ENCODE measurements at places on chromosomes 6 and 20.
A peak's percentile ranks its signal among the peaks of the same experiment; 100 is the strongest.

DNA sequence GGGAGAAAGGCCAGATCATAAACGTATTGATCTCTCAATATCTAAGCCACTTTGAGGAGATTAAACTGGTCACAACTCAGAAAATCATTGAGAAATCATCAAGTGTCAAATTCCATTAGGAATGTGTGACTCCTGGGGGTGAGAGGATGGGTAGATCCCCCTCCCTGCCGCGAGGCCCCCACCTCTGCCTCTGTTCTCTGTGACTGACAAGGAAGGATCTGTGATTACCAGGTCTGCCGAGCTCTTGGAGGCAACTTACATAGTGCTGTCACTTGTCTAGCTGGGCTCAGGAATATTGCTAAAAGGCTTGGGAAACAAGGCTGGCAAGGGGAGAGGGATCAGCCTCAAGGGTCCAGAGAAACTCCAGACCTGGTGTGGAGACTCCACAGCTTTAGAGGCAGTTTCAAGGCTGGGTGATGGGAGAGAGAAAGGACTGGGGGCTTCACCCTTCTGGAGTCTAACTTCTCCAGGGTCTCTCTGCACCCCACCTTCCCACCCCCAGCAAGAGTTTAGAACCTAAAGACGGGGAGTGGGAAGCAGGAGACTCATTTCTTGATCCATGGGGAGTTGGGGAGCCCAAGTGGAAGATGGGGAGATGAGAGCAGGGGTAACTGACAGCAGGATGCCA is 11.6 kb upstream of the ARMC12 start:
- DNase-seq: peak; percentile 10

DNA sequence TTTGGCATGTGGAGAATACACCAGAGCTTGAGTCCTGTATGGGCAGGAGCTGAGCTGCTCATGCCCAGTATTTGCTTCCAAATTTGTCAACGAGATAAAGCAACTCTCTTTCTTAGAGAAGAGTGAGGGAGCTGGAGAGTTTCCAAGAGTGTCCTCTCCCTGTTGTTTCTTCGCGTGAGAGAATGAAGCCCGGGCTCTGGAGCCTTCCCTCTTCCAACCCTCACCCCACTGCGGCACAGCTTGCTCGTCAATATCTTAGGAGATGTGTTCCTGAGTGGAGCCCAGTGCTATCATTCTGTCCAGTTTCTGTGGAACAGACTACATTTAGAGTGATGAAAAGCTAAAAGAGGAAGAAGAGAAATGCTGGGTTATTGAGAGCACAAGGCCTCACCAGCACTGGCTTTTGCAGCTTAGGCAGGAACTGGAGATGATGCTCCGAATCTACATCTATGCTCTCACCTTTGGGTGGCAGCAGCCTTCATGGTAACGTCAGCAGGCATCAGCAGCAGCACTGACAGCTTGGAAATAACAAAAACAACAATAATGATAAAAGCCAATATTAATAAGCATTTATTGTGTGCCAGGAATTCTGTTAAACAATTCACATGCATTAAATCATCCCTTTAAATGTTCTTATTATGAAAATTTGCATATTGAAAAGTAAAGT is 66.5 kb upstream of the TFB1M start:
- DNase-seq: no peak

DNA sequence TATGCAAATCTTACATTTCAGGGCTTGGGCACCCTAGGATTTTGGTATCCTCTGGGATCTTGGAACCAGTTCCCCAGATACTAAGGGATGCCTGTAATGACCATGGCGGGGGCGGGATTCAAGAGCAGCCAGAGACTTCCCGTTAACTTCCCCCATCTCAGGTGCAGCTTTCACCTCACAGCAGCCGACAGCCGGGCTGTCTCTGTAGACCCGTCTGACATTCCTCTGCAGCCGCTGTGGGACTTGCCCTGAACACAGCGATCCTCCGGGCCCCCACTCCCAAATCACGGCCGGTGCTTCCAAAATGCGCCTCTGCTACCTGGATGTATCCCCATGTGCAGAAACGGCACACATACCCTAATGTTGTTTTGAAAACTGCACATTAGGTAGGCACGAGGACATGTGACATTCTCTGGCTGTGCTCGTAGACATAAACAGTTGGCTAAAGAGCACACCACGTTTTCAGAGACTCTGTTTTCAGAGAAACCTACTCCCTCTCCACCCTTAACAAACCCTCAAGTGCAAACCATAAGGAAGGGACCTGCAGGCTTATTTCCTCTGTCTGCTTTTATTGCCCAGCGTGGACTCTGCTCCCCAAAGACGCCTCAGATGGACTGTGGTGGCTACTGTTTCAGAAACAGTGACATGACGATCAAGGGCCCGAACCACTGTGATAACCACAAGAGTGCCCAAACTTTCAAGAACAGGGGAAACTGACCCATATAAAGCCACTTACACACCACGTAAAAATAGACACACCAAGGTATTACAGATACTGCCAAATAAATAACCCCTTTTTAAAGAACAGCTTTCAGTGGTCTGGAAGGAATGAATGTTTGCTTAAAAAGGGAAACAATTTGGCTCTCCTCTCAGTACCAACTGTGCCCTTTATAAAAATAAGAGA is 72.9 kb upstream of the FOXC1 start:
- DNase-seq: no peak

DNA sequence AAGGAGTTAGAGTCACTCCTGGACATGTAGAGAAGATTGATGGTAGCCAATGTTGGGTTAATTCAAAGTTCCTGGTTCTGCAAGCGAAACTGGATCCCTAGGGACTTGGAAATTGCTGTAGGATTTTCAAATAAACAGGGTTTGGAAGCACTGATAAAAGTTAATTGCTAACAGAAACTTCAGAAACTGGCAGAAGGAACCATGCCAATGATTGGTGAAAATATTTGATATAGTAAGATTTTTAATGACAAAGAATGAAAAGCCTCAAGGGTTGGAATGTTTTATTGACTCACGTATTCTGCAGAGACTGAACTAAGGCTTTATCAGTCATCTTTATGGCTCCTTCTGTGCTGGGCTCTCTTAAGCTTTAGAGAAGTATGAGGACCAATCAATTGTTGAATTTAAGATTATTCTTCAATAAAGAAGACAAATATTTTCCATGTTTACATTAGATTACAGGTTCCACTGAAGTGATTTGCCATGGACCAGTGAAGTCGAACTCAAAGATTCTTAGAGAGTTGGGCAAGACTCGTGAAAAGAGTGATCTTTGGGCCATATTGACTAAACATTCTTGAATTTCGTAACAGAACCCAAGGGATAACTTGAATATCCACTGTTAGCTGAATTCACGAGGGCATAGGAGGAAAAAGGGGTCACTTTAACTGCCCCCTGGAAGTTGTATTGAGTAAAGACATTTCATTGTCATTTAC is 371.4 kb downstream of the HDGFL1 start:
- DNase-seq: no peak

GRCh38 chr6:163790266-163790840 is 375.8 kb downstream of the QKI start:
- DNase-seq: no peak

DNA sequence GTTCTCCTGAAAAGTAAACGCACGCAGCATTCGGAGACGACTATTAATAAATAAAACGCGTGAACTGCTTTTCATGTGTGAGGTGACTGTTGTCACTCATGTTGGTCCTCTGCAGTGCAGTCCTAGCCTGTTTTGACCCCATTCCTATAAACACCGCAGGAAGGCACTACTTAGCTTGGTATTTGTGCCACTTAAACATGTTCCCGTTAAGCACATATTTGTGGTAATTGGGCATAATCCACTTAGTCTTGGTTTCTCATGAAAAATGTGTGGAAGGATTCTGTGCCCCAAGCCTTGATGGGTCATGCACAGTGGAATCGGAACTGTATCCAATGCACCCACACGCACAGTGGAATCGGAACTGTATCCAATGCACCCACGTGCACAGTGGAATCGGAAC is 313.9 kb downstream of the THBS2 start:
- no peak for DNase-seq

DNA sequence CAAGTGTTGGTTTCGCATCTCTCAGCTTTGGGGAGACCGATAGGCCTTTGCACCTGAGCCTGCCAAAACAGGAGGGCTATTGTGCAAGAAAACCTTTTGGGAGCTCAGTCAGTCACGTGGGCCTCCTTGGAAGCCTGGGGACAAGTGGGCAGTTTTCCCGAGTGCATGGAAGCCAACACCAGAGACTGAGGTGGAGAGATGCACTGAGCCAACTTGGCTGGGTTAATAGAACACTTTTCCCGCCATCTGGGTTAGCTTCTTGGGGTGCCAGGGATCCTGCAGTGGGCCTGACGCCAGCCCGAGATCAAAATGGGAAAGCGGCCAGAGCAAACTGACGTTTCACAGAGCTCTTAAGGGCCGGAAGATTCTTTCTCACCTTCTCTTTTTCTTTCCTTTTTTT is 2.8 kb upstream of the OOEP start:
- DNase-seq: no peak

DNA sequence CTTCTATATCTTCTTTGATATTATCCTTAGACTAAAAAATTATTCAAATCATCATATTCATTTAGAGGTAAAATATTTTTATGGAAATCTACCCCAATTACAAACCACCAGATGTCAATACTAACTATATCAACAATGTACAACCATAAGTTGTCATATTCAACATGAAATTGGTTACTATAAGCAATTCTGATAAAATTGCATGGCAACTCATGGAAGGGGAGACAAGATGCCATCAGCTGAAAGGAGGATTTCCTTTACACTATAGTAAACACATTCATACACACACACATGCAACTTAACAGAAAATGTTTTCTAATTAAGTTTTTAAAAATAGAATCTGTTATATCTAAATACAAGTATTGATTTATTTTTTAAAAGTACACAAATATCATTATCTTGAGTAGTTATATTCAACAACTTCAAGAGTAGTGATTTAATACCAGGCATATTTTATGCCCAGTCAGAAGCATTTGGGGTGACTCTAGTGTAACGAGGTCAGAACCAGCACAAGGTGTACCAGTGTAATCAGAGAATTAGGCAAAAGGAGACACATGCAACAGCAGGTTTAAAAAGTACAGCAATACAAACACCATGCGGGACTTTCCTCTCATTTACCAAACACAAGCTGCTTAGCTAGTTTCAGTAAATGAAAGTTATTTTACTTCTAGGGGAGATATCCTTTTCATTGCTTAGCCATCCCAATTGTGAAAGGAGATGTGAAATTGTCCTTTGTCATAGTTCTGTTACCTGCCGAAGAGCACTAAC is 1.0 kb downstream of the FILIP1 start:
- no peak for DNase-seq

DNA sequence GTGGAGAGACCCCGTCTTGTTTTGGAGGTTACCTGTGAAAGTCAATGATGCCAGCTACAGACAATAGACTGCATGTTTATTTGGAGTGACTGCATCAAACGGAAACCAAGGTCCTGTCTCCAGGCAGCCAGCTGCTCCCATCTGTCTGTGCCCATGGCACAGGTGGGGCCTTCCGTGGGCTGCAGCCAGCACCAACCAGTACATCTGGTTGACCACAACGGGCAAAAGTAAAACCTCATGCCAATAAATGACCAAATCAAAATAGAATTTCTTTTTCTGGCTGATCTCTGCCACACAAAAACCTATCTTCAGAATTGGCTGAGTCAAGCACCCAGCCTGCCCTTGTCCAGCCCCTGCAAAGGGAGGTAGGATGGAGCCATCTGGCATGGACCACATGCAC is 33.5 kb downstream of the DLL1 start:
- DNase-seq: no peak

DNA sequence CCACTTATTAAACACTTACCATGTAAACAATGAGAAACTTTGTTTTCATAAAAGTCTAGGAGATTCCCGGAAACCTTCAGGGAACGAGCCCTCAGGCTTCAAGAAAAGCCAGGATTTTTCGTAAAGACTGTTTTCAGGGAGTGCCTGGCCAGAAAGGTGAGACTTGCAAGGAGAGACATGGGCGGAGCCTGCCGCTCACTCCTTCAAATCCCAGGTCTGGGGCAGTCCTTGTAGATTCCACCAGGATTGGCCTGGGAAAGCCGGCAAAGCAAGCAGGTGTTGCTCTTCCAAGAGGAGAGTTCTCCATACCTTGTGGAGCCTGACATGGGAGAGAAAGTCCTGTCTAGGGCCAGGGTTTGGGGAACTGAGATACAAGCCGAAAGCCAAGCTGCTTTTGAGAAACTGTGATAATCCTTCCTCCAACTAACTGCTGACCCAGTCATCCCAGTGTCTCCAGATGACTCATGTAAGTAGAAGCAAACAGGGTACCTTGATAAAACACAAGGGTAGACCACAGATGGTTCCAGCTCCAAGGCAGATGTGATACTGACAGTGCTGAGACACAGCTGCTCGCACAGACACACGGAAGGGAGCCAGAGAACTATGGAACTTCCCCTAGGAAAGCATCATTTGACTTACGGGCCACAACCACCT is 69.4 kb upstream of the NAA20 start:
- DNase-seq: peak; percentile 78

- no peak for DNase-seq
These were observed 8.2 kb downstream of the DYNLRB1 start for GRCh38 chr20:34524426-34524825.

GRCh38 chr6:62746968-62747367 is 460.9 kb upstream of the KHDRBS2 start:
- no peak for DNase-seq

DNA sequence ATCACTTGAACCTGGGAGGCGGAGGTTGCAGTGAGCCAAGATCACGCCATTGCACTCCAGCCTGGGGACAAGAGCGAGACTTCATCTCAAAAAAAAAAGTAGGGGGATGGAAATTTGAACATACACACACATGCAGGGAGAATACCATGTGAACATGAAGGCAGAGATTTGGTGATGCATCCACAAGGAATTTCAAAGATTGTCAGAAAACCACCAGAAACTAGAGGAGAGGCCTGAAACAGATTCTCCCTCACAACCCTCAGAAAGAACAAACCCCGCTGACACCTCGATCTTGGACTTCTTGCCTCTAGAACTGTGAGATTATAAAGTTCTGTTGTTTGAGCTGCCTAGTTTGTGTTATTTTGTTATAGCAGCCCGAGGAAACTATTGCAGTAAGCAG is 125.5 kb downstream of the GPX5 start:
- DNase-seq: no peak

DNA sequence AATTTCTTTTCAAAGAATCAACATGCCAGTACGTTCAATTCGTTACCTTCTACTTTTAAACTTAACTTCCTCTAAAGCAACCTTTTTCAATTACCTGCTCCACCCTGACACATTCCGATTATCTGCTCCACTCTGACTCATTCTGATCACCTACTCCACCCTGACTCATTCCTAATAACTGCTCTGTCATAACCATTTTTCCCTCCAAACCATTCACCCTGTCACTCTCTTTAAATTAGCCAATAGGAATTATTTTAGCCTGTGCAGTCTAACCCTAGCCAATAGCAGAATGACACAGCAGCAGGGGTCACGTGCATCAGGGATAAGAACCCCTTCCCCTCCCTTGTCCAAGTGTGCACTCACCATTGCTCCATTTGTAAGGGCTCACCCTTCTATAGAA is 557.4 kb upstream of the EYS start:
- no peak for DNase-seq
